ENCODE measurements at places on chromosomes 6 and 20.
A peak's percentile ranks its signal among the peaks of the same experiment; 100 is the strongest.

GRCh38 chr20:4490045-4490444 lies 231.7 kb upstream of the PRND start:
- no peak for DNase-seq

DNA sequence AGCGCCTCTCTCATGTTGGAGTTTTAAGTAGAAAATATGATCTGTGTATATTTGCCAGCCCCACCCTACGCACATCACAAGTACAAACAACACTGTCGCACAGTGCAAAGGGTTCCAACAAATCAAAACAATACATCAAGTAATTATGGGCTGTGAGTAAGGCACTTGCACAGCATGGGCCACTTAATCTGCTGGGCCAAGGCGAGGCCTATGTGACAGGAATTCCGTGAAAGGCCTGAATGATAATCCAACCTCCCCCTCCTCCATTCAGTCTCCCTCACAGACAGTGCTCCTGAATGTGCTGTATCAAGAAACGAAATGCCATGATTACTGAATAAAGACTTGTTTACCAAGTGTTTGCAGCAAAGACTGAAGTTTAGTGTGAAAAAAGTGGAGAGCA lies 130.1 kb upstream of the SLC2A12 start:
- DNase-seq, result no peak

- no peak for DNase-seq
Observed at GRCh38 chr20:57493091-57493615, 31.8 kb downstream of the CTCFL start.

DNA sequence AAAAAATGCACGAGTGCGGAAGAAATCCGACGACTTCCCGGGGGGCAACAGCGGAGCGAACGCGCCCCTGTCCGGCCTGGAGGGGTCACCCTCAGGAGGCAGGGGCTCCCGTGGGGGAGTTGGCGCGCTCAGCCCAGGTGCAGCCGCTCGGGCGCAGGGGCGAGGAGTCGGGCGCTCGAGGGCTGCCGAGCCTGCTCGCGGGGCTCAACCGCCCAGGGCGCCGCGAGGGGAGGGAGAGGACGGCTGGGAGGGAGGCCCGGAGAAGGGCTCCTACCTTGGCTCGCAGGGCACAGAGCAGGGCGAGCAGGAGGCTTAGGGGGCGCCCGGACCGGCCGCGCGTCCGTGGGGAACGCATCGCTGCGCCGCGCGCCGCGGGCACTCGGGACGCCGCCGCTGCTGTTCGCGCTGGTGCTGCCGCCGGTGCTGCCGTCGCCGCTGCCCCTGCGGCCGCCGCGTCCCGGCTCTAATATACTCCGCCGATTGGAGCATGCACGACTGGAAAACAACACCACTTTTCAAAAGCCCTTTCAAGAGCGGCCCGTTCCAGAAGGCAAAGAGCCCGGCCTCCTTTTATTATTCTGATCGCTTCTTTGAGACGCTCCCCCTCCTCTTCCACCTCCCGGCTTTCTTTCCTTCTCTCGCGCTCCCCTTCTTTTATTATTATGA lies 490 bp downstream of the JAG1 start:
- DNase-seq, result peak; percentile 37

GRCh38 chr6:68086199-68086598 lies 548.9 kb upstream of the ADGRB3 start:
- DNase-seq, result no peak

- no peak for DNase-seq
Observed at GRCh38 chr6:34680802-34681515, 15.6 kb downstream of the ILRUN start.

DNA sequence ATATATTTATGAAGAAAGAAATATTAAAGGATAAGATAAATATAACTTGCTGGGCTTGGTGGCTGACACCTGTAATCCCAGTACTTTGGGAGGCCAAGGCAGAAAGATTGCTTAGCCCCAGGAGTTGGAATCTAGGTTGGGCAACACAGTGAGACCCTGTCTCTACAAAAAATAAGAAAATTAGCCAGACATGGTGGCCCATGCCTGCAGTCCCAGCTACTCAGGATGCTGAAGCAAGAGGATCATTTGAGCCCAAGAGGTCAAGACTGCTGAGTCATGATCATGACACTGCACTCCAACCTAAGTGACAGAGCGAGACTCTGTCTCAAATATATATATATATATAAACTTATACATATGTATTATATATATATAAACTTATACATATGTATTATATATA lies 164.0 kb downstream of the MRPL14 start:
- DNase-seq, result no peak

DNA sequence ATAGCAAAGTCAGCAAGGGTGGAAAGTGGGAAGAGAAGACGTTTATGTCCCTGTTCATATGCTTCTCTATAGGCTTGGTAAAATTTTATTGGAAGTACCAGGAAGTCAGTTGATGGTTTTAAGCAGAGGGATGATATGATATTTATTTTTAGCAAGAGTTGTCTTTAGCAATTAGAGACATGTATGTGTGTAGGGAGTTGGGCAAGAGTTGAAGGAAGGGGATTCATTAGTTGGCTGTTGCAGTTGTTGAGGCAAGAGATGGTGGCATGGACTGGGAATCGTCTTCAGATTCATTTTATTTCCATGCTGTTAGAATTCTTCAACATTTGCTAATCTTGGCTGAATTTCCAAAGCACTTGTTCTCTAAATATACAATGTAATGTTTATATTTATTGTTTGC lies 85.6 kb downstream of the QKI start:
- DNase-seq, result no peak

GRCh38 chr20:60467078-60467477 lies 508.9 kb downstream of the CDH26 start:
- DNase-seq, result no peak

DNA sequence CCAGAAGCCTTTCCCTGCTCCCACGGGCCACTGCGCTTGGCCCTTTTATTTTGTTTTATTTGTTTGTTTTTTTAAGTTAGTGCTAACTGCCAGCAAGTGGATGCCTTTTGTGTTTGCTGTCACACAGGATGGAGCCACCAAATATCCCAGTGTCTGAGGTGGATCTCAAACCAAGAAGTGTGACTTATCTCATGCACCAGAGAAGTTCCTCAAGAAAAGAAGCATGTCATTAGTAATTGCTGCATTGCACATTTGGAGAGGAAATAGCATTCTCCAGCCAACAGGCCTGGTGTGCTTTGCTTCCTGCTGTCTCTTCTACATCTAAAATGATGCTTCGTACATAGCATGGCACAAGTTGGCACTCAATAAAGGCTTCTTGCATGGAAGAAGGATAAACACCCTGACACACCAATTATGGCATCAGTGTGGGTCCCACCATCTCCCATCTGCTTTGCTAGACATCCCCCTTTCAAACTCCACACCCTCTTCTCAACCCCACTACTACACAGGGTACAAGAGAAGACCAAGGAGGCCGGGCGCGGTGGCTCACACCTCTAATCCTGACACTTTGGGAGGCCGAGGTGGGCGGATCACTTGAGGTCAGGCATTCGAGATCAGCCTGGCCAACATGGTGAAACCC lies 1.9 kb upstream of the ATP9A start:
- DNase-seq, result no peak

All from NCI-H510A (cell line).